NCI-H524 (cell line): ENCODE measurements at places on chromosomes 11 and 22.

- DNase-seq: no peak
Measured at GRCh38 chr11:12683874-12684273, 9.7 kb downstream of the TEAD1 start.

GRCh38 chr11:46141597-46141996, 20.3 kb upstream of the PHF21A start:
- no peak for DNase-seq

DNA sequence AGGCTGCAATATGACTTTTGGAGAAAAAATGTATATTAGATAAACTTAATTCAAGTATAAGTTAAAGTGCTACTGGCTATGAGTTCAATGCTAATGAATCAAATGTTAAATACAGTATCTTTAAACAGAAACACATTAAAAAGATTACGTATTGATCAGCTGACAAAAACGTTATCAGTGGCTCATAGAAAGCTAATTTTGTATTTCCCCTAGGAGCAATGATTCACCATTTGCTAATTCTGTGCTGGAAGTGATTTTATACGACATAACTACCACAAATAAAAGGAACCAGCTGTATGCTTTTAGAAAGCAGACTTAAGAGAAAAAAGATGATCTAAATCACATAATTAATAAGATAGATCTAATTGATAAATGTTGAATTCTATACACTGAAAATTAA, 43.6 kb downstream of the MRE11 start:
- DNase-seq: no peak

GRCh38 chr11:790721-791564, 1.1 kb upstream of the CEND1 start:
- no peak for DNase-seq
